Type B pancreatic cell (in vitro differentiated cells): ENCODE measurements at places on chromosomes 4 and X.

DNA sequence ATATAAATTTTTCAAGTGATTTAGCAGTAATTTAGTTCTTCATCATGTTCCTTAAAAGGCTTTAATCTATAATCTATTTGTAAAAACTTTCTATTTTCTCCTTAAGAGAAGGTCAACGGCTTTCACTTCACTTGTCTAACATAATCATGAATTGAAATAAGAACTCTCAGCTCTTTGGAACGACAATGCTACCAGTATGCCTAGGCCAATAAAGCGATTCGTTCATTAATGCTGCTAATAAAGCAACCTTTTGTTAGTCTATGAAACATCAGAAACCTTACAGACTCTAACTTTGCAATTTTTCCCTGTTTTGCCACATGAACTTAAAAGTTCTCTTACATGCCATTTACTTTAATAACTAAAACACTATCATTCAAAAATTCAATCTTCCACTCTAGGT is 47.6 kb downstream of the FBXW7 start:
- no peaks in the 10 kb centered on the region for H3K27me3 ChIP-seq
- no peak for DNase-seq
- H3K36me3 ChIP-seq, result peaks cover 5% of the 10 kb centered on the region
- H3K4me1 ChIP-seq, result peaks cover 23% of the 10 kb centered on the region
- H3K27ac ChIP-seq, result no peak overlapping the region

GRCh38 chr4:1979477-1980196 is 29.1 kb downstream of the NELFA start:
- no peaks in the 10 kb centered on the region for H3K27me3 ChIP-seq
- peaks cover 10% of the 10 kb centered on the region for H3K36me3 ChIP-seq
- peak overlapping the region; percentile 70 for H3K27ac ChIP-seq
- DNase-seq, result peak; percentile 49

- H3K4me1 ChIP-seq, result peaks cover 49% of the 10 kb centered on the region
- H3K4me3 ChIP-seq, result no peak overlapping the region
- H3K27ac ChIP-seq, result no peak overlapping the region
- H3K36me3 ChIP-seq, result peaks cover 8% of the 10 kb centered on the region
These were observed 277.3 kb upstream of the KLF3 start for GRCh38 chr4:38386654-38387188.

DNA sequence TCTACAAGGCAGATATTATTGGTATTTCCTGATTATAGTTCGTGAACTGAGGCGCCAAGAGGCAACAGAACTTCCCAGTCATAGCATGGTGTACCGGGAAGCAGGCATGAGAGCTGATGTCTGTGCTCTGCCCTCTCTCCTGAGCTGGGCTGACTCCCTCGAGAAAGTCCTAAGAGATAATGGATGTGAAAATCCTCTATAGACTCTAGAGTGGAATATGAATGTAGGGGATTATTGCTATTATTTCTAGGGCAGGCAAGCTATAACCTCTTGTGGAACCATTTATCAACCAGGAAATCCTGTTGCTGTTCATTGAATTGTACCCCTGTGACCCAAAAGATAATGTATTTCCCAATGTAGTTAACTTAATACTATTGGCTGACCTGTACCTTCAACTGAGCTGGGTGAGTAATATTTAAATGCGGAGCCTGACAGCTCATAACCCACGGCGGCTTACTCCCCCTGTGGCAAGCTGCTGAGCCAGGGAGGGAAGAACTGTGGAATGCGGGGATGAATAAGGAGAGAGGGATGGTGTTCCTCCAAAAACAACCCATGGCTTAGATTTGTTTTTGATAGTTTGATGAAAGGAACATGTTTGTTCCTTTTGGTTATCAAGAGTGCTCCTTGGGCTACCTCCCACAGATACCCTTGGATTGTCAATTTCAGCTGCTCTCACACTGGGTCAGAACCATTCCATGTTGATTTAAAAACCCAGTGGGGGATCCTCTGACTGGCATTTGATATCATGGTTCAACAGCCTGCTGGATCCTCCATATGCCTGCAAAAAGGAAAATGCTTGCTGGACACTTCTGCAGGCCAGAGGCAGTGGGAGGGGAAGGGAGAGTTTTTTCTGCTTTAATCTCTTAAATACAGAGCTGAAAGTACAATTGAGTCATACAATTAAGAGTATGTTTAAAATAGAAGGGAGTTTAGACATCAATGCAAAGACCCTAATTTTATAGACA is 339.0 kb upstream of the BOD1L1 start:
- DNase-seq, result no peak
- H3K4me1 ChIP-seq, result peaks cover 13% of the 10 kb centered on the region
- no peak overlapping the region for H3K27ac ChIP-seq
- H3K27me3 ChIP-seq, result peaks cover 4% of the 10 kb centered on the region
- H3K36me3 ChIP-seq, result no peaks in the 10 kb centered on the region

DNA sequence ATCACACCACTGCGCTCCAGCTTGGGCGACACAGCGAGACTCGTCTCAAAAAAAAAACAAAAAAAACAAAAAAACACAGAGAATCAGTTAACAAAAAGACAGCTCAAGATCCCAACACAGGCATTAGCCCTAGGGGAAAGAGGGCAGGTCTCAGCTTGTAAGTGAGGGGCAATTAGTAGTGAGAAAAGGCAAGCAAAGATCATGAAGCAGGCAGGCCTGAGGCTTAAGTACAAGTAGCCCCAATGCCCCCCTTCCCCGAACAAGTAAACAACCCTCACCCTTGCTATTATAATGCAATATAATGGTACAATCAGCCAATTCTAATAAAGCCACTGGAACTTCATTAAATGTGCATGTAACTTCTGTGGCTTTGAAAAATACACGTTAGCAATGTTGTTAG is 17.0 kb downstream of the ADGRA3 start:
- H3K4me1 ChIP-seq, result peaks cover 17% of the 10 kb centered on the region
- H3K27me3 ChIP-seq, result no peaks in the 10 kb centered on the region
- no peak for DNase-seq
- H3K36me3 ChIP-seq, result peaks cover 15% of the 10 kb centered on the region

GRCh38 chrX:17027931-17028330 is 81.5 kb downstream of the REPS2 start:
- no peak for DNase-seq
- H3K27me3 ChIP-seq, result no peaks in the 10 kb centered on the region
- H3K36me3 ChIP-seq, result no peaks in the 10 kb centered on the region
- no peak overlapping the region for H3K27ac ChIP-seq
- no peak overlapping the region for H3K4me3 ChIP-seq
- peaks cover 6% of the 10 kb centered on the region for H3K4me1 ChIP-seq

- no peaks in the 10 kb centered on the region for H3K27me3 ChIP-seq
- no peak overlapping the region for H3K4me3 ChIP-seq
- no peaks in the 10 kb centered on the region for H3K36me3 ChIP-seq
- no peak overlapping the region for H3K27ac ChIP-seq
- no peak for DNase-seq
- no peaks in the 10 kb centered on the region for H3K4me1 ChIP-seq
These were observed 101.9 kb upstream of the CCSER1 start for GRCh38 chr4:90025248-90025647.

DNA sequence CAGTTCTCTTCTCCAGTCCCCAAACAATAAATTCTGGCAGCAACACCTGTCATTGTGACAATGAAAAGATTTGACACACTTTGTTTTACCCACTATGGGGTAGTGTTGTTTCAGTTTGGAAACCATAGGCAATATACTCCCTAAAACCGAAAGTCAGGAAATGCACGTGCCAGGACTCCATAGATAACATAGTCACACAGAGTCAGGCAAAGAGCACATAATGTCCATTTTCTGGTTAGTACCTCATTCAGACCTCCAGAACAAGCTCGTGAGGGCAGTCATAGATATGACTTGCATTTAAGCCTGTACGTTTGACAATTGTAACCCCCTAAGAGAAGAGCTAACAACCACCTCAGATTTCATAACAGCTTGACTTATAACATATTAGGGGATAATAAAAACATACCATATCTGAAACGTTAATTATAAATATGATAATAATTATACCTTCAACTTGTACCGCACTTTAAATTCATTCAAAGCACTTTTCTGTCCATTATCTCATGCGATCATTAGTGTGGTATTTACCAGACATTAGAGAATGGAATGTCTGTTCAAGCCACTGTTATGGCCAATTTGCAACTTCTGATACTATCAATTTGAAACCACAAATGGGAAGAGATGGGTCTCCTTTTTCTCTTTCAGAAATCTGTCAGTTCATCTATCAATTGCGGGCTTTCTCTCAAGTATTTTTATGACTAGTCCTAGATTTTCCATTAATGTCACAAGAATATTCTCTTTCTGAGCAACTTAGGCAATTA is 147.4 kb downstream of the LDB2 start:
- H3K27ac ChIP-seq, result no peak overlapping the region
- peaks cover 8% of the 10 kb centered on the region for H3K27me3 ChIP-seq
- H3K4me1 ChIP-seq, result no peaks in the 10 kb centered on the region

DNA sequence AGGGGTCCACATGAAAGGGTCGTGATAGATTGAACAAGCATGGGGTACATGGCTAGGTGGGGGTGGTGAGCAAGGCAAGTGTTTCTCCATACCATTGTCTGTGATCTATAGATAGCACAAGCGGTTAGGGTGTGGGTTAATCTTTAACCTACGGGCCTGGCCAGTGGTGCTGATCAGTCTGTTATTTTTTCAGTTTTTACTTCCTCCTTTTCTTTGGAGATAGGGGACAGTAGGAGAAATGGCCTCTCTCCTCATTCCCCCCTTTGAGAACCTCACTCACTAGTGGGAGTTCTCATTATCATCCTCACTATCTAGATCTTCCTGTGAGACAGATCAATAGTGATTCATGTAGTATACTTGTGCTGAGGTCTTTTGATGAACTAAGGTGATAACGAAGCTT is 16.2 kb upstream of the GPKOW start:
- DNase-seq, result no peak
- no peaks in the 10 kb centered on the region for H3K27me3 ChIP-seq
- H3K36me3 ChIP-seq, result peaks cover 8% of the 10 kb centered on the region
- H3K4me1 ChIP-seq, result no peaks in the 10 kb centered on the region
- H3K27ac ChIP-seq, result no peak overlapping the region

- H3K4me1 ChIP-seq, result peaks cover 56% of the 10 kb centered on the region
- DNase-seq, result no peak
- H3K27me3 ChIP-seq, result peaks cover 11% of the 10 kb centered on the region
- H3K27ac ChIP-seq, result peak within 1 kb of the TSS; percentile 91
- H3K4me3 ChIP-seq, result peak within 1 kb of the TSS; percentile 93
These were observed at the start of gene SORBS2 for GRCh38 chr4:185811509-185812364. SORBS2 (minus strand) TSS chr4:185812194; CDS start chr4:185690571, 121,623 bp downstream.

- no peak for DNase-seq
- no peaks in the 10 kb centered on the region for H3K4me1 ChIP-seq
- H3K36me3 ChIP-seq, result no peaks in the 10 kb centered on the region
- H3K27ac ChIP-seq, result no peak overlapping the region
These were observed 83.8 kb downstream of the INPP4B start for GRCh38 chr4:142762280-142762679.

- H3K27me3 ChIP-seq, result no peaks in the 10 kb centered on the region
- no peaks in the 10 kb centered on the region for H3K4me1 ChIP-seq
- no peak overlapping the region for H3K27ac ChIP-seq
These were observed 171.9 kb downstream of the MAGEB5 start for GRCh38 chrX:26387906-26388305.

DNA sequence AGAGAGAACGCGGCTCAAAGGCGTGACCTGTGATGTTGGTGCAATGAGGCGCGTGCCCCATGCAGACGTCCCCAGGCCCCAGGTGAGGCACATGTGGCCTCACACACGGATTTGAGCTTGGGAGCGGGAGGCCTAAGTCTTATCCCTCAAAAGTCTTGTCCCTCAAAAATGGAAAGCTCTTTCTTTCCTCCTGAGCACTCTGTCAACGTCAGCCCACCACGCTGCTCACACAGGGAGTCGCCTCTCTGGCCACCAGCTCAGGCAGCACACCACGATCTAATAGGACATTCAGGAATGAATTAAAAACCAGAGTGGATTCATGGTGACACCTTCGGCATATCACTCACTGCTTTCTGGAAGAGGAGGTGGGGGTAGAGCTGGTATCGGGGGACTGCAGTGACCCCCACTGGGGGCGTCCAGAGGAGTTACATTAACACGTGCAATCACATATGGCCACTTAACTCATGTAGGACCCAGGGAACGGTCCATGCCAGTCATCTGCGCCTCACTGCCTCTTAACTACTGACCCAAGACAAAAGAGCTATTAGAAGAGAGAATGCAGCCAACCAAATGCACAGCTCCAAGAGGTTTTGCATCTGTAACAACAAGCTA is 21.9 kb upstream of the CYP4V2 start:
- H3K4me3 ChIP-seq, result no peak overlapping the region
- H3K4me1 ChIP-seq, result peaks cover 10% of the 10 kb centered on the region
- H3K27me3 ChIP-seq, result no peaks in the 10 kb centered on the region
- H3K27ac ChIP-seq, result no peak overlapping the region
- H3K36me3 ChIP-seq, result peaks cover 3% of the 10 kb centered on the region

GRCh38 chrX:71228063-71228642 is 5.1 kb downstream of the GJB1 start:
- H3K27me3 ChIP-seq, result no peaks in the 10 kb centered on the region
- no peaks in the 10 kb centered on the region for H3K36me3 ChIP-seq
- H3K4me3 ChIP-seq, result no peak overlapping the region
- H3K27ac ChIP-seq, result no peak overlapping the region

DNA sequence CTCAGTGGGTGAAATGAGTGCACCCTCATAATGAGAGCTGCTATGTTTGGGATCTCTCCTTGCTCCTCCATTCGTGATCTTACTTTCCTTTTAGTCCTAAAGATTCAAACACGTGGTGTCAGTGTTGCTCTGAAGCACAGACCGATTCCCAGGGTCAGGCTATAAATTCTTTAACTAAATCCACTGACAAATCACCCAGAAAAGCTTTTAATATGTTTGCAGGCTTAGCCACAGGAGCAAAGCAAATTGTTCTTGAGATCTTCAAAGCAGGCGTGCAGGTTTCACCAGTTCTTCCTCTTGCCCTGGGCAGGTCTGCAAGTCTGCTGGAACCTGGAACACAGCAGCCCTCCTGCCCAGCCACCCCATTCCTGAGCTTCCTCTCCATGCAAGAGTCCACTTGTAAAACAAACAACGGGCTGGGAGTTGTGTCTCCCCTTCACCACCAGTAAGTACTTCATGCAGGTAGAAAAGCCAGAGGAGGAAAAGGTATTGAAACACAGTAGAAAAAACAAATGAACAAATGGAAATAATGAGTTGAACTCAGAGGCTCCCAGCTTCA is 70.1 kb upstream of the ENPP6 start:
- H3K27ac ChIP-seq, result peak overlapping the region; percentile 93
- H3K4me3 ChIP-seq, result peak overlapping the region; percentile 76
- peaks cover 14% of the 10 kb centered on the region for H3K4me1 ChIP-seq
- H3K27me3 ChIP-seq, result no peaks in the 10 kb centered on the region

DNA sequence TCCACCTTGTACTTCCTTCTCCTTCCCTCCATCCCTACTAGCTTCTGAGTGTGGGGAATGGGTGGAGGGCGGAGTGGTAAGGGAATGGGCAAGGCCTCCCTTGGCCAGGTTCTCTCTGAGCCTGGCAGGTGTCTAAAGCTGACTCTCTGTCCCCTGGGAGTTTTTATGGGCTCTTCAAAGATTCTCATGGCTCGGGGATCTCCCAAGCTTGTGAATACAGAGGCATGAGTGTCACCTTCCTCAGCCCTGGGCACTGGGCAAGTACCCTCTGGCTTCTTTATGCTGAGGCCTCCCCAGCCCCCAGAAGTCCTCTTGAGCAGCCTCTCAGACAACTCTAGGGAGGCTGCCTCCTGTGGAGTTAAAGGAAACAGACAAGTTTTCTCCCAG is 32.5 kb upstream of the DDX3X start:
- no peaks in the 10 kb centered on the region for H3K27me3 ChIP-seq
- H3K27ac ChIP-seq, result no peak overlapping the region
- no peak for DNase-seq
- no peaks in the 10 kb centered on the region for H3K4me1 ChIP-seq
- H3K4me3 ChIP-seq, result no peak overlapping the region
- no peaks in the 10 kb centered on the region for H3K36me3 ChIP-seq

- H3K27me3 ChIP-seq, result no peaks in the 10 kb centered on the region
- no peak overlapping the region for H3K27ac ChIP-seq
- H3K36me3 ChIP-seq, result no peaks in the 10 kb centered on the region
- H3K4me3 ChIP-seq, result no peak overlapping the region
These were observed 198.9 kb downstream of the ASMT start for GRCh38 chrX:1813809-1814208.

- H3K4me1 ChIP-seq, result peaks cover 37% of the 10 kb centered on the region
- no peaks in the 10 kb centered on the region for H3K27me3 ChIP-seq
- DNase-seq, result no peak
- no peak overlapping the region for H3K27ac ChIP-seq
These were observed 40.4 kb upstream of the NOCT start for GRCh38 chr4:138975225-138975624.
